Activated naive CD4-positive, alpha-beta T cell treated with Interleukin-2 at 50 U/mL for 16 hours (primary cell): ENCODE measurements at places on chromosomes 6 and 20.

- peak; percentile 59 for DNase-seq
These were observed 7.6 kb downstream of the TREM1 start for GRCh38 chr6:41278699-41279405.

DNA sequence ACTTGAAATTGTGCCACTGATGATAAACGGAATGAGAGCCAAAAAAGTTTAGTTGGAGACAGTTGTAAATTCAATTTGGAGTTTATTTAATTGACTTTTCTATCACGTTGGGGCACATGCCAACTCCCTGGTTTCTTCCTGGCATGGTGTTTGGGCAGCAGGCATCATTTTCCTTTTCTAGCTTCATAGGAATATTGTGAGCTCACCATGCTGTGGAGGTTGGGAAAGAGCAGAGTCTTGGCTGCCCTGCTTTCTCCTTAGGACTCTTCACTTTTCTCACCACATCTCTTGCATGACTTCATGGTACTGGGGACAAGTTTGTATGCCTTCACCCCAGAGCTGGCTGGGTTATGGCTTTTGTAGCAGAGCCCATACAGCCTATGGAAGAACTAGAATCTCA is 6.4 kb downstream of the SCAND1 start:
- no peak for DNase-seq

DNA sequence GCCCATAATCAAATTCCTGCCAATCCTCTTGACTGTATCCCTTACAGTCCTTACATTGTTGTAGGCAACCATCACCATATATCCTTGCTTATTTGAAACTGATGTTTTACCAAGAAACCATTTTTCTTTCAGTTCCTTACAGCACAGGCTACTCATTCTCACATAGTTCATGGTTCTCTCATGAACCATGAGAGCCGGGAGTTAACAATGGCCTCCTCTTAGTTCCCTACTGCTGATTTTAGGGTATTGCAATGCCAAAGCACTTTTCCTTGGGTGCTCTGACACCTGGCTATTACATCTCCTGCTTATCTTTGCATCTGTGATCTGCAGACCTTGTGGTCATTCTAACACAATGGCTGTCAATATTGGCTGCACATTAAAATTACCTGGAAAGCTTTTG is 133.4 kb downstream of the MYB start:
- DNase-seq = no peak

DNA sequence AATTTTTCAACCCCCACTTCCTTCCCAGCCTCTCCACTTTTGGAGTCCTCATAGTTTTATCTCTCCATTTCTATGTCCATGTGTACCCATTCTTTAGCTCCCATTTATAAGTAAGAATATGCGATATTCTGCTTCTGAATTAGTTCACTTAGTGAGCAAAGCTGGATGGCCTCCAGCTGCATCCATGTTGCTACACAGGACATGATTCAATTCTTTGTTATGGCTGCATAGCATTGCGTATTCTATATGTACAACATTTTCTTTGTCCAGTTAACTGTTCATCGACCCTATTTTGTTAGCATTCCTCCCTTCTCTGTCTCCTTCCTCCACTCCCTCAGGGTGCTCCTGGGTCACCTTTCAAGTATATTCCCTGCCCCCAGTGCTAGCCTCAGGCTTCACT is 210.0 kb upstream of the SSTR4 start:
- DNase-seq = no peak

GRCh38 chr20:11453430-11453829 is 464.3 kb upstream of the BTBD3 start:
- DNase-seq = no peak

GRCh38 chr6:149139782-149140136 is 177.8 kb upstream of the TAB2 start:
- no peak for DNase-seq

DNA sequence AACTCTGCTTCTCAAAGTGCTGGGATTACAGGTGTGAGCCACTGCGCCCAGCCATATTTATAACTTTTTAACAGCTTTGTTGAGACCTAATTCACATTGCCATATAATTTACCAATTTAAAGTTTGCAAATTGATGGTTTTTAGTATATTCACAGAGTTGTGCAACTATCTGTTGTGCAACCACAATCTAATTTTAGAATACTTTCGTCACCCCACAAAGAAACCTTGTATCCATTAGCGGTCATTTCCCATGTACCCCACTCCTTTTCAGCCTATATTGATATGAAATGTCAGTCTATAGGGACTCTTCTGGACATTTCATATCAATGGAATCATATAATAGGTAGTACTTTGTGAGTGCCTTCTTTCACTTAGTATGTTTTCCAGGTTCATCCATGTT is 55.8 kb downstream of the FOXO3 start:
- no peak for DNase-seq

GRCh38 chr6:134464690-134465411 is 146.9 kb upstream of the SGK1 start:
- DNase-seq = no peak

- no peak for DNase-seq
These were observed 176.5 kb downstream of the CENPW start for GRCh38 chr6:126516411-126516810.

DNA sequence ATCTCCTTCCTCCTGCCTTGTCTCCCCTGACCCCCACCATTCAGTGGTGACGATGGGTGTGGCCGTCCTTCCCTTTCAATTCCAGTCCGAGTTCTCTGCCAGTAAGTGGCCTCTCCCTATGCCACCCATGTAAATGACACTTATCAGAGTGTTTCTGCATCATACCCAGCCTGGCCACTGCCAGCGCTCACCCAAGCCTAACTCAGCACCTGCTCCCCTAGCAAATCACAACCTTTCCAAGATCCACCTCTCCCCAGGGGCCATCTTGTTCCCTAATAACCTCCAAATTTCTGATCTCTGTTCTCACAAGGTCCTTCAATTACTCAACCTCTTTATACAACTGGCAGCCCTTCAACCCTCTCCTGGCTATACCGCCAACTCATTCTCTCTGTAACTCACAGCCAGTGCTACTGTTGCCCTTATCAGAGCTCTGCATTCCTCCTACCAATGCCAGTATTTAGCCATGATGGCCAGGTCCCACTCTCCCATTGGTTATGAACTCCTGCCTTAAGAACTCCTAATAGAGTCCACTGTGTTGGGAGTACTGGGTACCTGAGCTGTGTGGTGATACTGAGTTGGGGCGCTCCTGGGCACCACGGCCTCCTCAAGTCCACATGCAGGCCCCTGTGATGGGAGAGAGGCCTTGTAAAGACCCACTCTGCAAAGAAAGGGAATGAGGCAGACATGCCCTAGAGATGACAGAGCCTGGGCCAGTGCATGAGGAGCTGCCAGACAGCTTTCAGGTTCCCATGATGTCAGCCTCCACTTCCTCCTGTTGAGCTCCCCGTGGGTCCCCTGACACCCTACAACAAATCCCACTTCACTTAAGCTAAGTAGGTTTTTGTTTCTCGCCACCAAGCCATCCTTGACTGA is 187.4 kb upstream of the RREB1 start:
- no peak for DNase-seq

DNA sequence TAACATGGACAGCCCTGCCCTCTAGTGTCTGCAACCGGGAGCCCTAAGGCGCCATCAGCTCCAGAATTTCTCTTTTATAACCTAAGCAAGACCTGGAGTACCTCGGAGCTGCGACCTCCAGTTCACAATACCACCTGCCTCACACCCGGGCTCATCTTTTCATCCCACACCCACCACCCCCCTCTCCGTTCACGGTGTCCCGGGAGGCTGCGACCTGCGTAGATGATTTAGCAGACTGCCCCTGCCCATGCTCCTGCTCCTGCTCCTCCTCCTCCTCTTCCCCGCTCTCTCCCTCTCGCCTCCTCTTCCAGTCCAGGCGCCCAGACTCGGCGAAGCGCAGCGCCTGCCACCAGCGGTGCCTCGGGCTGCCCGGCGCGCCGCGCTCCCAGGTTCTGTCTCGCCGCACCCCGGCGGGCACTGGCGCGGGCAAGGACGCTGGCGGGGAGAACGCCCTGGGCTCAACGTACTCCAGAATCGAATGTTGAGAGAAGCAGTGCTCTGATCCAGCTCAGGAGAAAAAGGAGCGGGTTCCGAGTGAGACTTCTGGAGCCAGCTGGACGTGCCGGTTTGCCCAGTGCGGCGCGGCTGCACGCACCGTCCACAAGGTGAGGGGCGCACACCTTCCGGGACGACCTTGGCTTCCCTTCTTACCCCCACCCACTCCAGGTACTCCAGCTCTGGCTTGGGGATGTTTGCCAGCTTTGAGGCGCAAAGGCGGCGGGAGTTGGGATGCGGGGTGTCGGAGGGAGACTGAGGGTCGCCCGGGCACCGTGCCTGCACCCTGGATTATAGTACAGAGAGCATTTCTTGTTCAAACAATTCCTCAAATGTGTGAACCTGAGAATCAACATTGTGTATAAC is at the start of gene HTR1E:
HTR1E (plus strand) TSS at position 310 of the 861 bp plus-strand sequence. CDS start 77,807 bp downstream, outside the sequence.
- no peak for DNase-seq

DNA sequence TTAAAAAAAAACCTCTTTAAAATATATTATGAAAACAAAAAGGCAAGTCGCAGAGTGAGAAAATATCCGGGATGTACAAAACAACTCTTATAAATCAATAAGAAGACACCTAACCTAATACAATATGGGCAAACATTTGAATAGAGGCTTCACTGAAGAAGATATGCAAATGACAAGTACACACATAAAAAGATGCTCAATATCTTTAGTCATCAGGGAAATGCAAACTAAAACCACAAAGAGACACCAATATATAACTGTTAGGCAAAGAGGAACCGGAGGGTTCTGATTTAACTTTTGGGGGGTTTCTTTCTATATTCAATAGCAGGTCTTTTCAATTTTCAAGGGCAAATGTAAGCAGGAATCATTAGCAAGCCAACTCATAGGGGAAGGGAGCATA is 480.7 kb upstream of the SPTLC3 start:
- no peak for DNase-seq

DNA sequence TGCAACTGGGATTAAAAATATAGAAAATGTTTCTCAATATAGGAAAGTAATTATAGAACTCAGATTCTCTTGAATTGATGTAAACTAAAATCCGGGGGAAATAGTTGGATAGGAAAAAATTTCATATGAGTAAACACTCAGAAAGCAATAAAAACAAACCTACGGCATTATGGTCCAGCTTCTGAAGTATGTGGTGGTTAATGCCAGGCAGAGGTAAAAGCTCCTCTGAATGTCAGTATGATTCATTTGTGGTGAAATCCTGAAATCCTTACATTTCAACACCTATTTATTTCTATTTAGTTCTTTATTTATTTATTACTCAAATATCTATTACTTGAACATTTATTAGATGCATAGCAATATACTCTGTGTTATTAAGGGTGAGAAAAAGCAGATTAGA is 145.1 kb downstream of the RIMS1 start:
- DNase-seq = no peak

DNA sequence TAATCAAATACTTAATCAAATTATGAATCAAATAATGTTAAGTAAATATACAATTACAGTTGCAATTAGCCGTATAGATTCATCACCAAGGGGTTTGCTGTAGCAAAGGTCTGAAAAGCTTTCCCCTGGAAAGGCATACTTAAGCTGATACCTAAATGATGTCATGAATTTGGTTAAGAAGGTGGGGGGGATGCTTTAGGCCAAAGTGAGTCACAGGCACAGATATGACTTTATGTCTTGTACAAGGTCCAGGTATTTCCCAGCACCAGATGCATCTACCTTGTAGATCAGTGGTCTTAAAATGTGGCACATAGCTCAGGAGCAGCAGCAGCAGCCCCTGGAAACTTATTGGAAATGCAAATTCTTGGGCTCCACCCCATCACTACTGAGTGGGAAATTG is 557.3 kb upstream of the CDH4 start:
- DNase-seq = no peak

DNA sequence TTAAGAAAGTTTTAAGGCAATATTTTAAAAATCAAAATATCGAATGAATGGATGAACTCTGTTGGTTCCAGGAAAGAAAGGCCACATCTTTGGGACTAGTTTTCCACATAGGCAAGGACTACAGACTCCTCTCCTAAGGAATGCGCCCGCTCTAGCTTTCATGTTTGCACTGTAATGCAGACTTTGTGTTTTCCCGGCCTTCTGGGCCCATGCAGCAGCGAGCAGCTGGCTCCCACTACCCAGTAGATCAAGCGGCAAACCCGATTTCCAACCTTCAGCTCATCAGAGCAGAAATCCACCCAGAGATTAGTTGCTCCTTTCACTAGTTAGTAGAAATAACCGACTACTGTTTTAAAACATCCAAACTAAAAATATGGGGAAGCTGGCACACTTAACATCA is 27.7 kb downstream of the OVOL2 start:
- DNase-seq = no peak

DNA sequence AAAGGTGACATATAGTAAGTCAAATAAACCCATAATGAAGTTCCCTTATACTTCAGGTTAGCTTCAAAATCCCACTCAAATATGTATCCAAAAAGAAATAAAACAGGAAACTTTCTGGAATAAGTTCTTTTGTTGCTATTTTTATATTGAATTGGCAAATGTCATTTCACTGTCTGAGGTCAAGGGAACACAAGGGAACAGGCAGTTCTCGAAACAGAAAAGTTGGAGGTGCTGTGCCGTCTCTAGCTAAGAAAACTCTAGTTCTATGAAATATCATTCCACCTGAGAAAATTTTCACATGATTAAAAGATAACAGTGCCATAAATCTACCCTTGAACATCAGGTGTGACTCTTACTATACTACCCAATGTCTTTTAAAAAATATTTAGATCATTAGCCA is 358.5 kb downstream of the PRKN start:
- DNase-seq = no peak

- DNase-seq = no peak
These were observed 777 bp downstream of the SRSF6 start for GRCh38 chr20:43458422-43458924.

DNA sequence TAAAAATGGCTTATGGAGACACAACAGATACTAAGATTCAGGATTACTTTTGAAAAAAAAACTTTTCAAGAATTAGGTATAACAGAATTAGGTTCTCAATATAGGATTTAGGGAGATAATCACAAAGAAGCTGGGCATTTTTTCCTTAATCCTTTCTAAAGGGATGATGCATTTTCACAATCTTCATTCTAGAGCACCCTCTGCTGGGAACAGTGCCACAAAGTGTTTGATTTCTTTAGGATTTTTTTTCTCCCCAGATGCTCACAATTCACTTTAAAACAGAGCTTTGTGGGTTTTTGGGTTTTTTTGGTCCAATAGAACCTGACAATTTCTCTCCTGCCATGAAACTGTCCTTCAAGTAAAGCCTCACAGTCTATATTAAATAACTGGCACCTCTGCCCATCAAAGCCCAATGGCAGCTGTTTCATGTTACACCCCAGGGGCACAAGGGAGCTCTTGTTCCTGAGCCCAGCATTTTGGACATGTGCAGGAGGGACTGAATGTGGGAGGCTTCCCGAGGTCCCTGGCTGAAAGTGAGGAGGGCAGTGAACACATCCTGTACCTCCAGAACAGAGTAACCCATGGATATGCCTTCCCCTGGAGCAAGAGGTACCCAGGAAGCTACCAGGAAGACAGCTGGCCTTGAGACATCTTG is 39.7 kb downstream of the PREP start:
- no peak for DNase-seq

DNA sequence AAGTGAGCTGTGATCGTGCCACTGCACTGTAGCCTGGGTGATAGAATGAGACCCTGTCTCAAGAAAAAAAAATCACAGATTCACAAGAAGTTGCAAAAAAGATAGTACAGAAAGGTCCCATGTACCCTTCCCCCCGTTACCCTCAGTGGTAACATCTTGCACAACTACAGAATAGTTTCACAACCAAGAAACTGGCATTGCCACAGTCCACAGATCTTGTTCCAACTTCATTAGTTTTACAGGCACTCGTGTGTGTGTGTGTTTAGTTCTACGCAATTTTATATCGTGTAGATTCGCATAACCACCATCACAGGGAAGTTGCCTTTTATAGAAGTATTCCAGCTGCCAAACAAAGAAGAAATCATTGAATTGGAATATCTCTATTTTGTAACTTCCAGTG is 19.1 kb downstream of the SPATA2 start:
- no peak for DNase-seq

- no peak for DNase-seq
These were observed 135.1 kb upstream of the COL21A1 start for GRCh38 chr6:56382416-56382940.
